ENCODE measurements at places on chromosomes 12 and 14.
A peak's percentile ranks its signal among the peaks of the same experiment; 100 is the strongest.

DNA sequence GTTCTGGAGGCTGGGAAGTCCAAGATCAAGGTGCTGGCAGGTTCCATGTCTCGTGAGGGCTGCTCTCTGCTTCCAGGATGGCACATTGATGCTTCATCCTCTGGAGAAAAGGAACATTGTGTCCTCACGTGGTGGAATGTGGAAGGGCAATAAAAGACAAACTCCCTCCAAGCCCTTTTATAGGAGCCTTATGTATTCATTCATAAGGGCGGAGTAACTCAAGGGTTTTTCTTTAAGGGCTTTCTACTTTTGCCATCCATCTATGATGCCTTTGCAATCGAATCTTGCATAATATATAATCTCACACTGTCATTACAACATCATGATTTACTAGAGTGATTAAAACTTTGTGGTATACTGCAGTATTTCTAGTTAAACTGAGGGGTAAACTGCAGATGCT, 132.7 kb upstream of the DDHD1 start:
- no peak for DNase-seq

- DNase-seq: no peak
These were observed 191.2 kb upstream of the SSTR1 start for GRCh38 chr14:38016497-38016896.

DNA sequence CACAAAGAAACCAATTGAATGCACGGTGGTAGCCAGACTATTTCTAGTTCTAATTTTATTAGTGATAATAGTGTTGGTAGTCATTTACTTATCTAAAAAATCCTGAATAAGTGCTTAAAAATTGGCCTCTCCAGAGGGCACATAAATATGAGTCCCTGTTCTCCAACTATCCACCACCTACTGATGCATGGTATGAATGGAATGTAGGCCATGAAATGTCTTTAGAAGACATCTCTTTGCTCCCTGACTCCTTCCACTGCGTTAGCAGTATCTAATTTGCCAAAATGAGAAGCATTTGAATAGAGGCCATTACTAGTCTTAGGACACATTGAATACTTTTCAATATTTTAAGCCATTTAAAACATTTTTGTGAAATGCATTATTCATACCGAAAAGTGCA, 261.7 kb downstream of the LRFN5 start:
- no peak for DNase-seq

GRCh38 chr14:35149239-35149638, 26.9 kb downstream of the PRORP start:
- DNase-seq: no peak

DNA sequence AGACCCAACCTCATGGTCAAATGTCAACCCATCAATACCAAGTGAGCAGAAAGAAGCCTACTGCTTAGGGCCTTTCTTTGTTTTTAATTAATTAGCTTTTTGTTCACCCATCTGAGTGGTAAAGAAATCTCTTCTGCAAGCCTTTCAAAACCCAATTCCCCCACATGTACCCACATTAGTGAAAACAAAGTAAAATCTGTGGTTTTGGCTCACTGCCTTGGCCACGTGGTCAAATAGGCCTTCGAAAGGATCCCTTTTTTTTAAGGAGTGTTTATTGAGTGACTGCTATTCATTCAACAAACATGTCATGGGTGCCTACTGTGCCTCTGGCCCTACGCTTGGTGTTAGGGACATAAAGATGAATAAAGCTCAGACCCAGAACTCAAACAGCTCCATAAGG, 160.1 kb downstream of the NUAK1 start:
- DNase-seq: no peak

DNA sequence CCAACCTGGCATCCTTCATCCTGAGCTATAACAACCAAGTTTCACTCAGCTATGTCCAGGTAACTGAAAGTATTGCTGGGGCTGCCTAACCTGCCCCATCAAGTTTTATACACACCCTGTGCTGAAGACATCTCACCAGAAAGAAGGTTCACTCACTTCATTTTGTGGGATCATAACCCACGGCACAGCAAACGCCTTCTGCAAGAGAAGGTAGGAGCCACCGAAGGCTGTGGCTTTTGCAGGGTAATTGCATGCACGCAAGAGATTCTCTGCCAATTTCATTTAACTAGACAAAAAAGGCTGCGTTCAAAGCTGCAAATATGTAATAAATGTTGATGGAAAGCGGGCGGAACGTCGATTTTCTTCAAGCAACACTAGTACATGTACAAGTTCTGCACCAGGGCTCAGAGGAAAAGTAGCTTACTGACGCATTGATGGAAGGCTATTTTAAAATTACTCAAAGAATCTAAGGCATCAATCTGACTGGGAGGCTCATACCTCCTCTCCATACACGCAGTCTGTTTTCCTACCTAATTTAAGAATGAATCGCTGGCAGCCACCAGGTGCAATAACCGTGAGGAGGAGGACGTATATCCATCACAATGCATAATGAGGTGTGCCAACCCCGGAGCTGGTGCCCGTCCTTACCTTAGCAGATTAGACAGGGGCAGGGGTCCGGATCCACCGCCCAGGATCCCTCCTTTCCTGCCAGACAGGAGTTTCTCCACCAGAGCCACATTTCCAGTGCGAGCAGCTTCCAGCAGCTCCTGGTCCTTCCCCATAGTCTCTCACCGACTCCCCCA, 1.1 kb downstream of the ANKS1B start:
- DNase-seq: no peak

DNA sequence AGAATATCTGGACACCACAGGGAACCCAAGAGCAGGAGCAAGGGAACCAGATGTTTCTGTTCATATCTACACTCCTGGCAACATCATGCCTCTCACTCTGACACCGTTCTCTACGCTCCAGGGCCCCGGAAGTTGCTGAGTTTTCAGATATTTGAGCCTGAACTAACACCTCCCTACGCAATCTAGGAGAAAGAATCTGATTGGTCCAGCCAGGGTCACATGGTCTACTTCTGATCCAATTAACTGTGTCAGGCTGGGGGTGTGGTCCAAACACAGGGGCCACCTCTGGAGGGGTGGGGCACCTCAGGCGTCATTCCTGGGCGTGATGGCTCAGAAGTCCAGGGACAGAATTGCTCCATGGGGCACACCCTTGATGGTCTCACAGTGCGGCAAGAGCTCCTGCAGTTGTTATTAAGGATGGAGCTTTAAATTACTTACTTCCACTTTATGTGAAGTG, 165.5 kb downstream of the PTPN11 start:
- no peak for DNase-seq

- DNase-seq: no peak
These were observed 66.0 kb upstream of the C12orf71 start for GRCh38 chr12:27148373-27148772.

GRCh38 chr14:103552011-103552845, 10.2 kb downstream of the BAG5 start:
- DNase-seq: no peak

DNA sequence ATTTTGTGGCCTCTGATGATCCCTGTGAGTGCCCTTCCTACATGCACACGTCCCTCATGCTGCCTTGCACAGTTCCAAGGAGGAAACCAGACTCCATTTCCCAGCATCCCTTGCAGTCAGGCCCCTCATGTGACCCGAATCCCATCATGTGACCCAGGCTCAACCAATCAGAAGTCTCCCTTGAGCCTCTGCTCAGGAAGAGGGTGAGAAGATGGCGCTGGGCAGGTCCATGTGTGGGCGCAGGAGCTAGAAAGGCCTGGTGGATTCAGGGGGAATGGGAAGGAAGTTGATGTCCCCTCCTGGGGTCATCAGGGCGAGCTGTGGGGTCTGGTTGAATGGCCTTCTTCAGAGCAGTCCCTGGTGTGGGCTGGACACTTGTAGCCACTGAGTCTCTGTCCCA, 240.5 kb downstream of the ADGRD1 start:
- DNase-seq: no peak

DNA sequence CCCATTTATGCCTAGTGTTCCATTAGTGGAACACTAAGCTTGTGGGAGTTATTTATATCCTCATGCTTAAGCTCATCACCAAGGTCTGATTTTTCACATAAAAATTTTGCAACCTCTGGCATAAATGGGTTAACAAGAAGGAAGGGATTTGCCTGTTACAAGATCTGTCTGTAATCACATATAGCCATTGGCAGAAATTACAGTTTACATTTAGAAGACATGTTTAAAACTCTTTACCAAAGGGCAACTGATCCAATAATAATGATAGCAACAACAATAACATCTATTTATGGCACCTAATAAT, 422.9 kb downstream of the ZFP36L1 start:
- DNase-seq: no peak

GRCh38 chr12:60468546-60468945, 872.7 kb downstream of the SLC16A7 start:
- no peak for DNase-seq

- DNase-seq: peak; percentile 64
These were observed 575 bp downstream of the NAA30 start for GRCh38 chr14:57390806-57391516.

- DNase-seq: no peak
These were observed 50.4 kb downstream of the LRP6 start for GRCh38 chr12:12216349-12217017.

- DNase-seq: no peak
These were observed 81.5 kb downstream of the GALNT9 start for GRCh38 chr12:132247718-132248452.

- DNase-seq: no peak
These were observed 15.5 kb upstream of the SSPN start for GRCh38 chr12:26179826-26180225.

GRCh38 chr14:61470961-61471293, 149.5 kb downstream of the PRKCH start:
- no peak for DNase-seq

- DNase-seq: no peak
These were observed 29.4 kb upstream of the PPP2R5C start for GRCh38 chr14:101732118-101732517.

- DNase-seq: no peak
These were observed 85.6 kb downstream of the ALG10 start for GRCh38 chr12:34107781-34108404.

- DNase-seq: no peak
These were observed 13.1 kb downstream of the DDX54 start for GRCh38 chr12:113172185-113172584.

GRCh38 chr12:82474798-82475184, 116.5 kb downstream of the METTL25 start:
- no peak for DNase-seq

DNA sequence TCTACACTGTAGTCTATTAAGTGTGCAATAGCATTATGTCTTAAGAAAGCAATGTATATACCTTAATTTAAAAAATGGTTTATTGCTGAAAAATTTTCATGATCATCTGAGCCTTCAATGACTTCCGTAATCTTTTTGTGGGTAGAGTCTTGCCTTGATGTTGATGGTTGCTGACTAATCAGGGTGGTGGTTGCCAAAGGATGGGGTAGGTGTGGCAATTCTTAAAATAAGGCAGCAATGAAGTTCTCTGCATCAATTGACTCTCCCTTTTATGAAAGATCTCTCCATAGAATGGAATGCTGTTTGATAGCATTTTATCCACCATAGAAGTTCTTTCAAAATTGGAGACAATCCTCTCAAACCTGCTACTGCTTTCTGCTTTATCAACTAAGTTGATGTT, 41.1 kb downstream of the BBS10 start:
- DNase-seq: no peak

GRCh38 chr12:69524331-69524630, 54.1 kb downstream of the FRS2 start:
- no peak for DNase-seq

DNA sequence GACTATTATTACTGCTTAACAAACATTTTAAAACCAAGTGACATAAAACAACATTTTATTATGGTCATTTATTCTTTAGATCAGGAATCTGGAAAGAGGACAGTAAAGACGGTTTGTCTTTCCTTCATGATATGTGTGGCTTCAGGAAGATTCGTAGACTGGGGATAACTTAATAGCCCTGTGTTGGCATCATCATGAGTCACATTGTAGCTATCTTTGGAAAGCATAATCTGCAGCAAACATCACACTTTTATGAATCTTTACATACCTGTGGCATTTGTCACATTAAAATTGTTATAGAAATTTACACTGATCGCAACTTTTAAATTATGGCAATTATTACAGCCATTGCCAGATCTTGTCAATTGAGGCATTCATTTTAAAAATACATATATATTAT, 397.1 kb downstream of the NOVA1 start:
- DNase-seq: no peak

DNA sequence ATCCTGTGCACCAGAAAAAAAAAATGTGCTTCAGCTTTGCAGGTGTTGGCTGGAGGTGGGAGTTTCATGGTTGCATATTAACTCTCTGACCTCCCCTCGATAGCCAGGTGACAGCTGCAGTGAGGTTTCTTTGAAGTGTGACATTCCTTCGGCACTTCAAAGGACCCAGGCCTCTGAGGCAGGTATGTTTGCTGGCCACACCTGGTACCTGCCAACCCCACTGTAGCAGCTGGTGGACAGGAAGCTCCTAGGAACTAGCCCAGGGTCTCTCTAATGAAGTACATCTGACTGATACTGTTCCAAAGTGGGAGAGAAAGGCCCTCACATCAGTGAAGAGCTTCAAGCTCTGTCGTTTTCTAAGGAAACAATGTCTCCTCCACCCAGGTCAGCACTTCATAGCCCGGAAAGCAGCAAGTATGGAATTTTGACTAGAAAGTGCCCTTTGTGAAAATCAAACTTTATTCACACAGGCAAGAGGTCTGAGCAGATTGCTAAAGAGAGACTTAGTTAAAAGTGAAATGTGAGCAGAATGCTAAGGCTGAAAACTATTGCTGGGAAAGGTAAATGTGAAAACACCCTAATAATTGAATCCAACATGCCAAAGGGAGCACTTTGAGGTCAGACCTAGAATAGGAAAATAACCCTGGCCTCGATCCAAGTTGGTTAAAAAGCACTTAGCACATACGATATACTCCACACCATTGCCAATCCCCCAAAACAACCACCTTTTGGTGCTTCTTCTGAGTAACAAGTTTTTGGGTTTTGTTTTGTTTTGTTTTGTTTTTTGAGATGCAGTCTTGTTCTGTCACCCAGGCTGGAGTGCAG, 71.3 kb downstream of the PHLDA1 start:
- DNase-seq: no peak

- DNase-seq: no peak
These were observed 27.5 kb downstream of the ADGRD1 start for GRCh38 chr12:130981074-130981742.

GRCh38 chr12:103868215-103868614, 27.2 kb upstream of the NT5DC3 start:
- no peak for DNase-seq

GRCh38 chr12:6180268-6181051, 19.7 kb upstream of the CD9 start:
- no peak for DNase-seq

- no peak for DNase-seq
These were observed 29.9 kb upstream of the FUT8 start for GRCh38 chr14:65382586-65382985.

- DNase-seq: no peak
These were observed 61.4 kb downstream of the HMGA2 start for GRCh38 chr12:65885716-65886115.

DNA sequence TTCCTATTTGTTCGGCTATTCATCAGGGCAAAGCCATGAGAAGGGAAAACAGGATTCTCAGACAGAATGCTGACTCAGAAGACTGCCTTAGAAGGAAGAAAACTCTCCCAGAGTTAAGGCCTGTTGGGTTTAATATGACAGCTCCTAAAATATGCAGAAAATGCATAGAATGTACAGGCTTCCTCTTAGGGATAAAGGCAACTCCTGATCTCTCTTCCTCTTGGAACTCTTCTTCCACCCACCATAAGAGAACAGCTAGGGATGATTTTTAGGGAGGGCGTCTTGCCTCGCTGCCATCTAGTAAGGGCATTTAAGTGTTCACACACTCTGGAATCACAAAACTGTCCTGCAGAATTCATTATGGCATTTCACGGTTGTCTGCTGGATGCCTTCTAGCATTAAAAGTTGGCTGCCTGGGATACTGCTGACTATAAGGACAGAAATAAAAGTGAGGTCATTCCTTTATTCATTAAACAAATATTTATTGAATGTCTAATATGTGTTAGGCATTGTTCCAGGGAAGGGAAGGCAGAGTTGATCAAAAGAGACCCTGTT, 73.7 kb downstream of the DCAF5 start:
- DNase-seq: no peak

Measured in natural killer cell (primary cell).